ENCODE measurements at places on chromosomes 12 and 14.

- DNase-seq, result no peak
Measured at GRCh38 chr12:30320561-30320960, 375.1 kb downstream of the IPO8 start.

- DNase-seq, result no peak
Measured at GRCh38 chr12:64072916-64073575, 149.1 kb downstream of the KICS2 start.

DNA sequence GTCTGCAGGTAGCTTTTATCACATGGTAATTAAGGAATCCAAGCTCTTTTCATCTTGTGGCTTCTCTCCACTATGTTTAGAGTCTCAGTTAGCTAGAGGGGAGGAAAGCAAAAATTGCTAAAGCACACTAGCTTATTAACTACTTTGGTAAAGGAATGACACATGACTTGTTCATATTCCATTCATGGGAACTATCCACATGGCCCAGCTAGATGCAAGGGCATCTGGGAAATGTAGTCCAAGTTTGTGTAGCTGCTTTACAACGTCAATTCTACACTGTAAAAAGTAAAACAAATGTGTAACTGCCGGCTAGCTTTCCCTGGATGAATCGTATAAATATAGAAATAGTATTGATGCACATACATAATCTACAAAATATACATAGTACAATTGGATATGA, 244.5 kb upstream of the LRFN5 start:
- DNase-seq, result no peak

DNA sequence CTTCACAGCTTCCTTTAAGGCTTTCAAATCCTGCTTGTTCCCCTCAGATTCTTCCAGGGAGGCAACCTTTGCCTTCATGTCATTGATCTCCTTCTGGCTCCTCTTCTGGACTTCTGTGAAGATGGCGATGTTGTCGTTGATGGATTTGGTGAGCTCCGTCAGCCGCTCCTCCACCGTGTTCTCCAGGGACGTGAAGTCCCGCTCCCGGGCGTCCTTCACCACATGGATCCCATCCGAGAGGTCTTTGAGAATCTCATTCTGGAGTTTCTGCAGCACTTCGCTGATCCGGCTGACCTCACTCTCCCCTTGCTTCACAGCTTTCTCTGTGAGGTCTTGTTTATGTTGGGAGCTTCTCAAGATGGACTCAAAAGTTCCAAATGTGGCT, 7.9 kb downstream of the CKAP4 start:
- no peak for DNase-seq

DNA sequence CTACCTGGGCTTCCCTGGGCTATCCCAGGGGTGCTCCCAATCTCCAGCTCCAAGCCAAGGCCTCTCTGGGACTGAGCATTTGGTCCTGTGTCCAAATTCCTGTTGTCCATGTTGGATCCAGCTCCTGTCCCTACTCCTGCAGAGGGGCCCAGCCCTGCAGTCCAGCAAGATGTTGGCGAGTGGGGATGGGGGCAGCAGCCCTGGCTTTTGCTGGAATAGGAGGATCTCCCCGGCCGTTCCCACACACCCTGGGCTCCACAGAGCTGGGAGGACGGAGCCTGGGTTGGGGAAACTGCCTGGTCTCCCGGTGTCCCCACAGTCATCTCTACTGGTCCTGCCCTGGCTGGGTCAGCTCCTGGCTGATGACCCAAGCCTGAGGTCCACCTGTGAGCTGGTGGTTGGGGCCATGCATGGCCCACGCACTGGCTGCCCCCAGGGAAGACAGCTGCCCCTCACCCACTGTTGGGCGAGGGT, 219.6 kb upstream of the C14orf180 start:
- DNase-seq, result no peak

Data from uterus (tissue), 4 donors.